ENCODE measurements at places on chromosomes 5 and 9. TPM values are rescaled to one million over a fixed set of nuclear protein-coding genes. Genes with fewer than 3 reads are reported as not detected.

Gene LCN1
- total RNA-seq, result not detected

Gene CSNK1G3
- total RNA-seq, result 11.3 TPM

DNA sequence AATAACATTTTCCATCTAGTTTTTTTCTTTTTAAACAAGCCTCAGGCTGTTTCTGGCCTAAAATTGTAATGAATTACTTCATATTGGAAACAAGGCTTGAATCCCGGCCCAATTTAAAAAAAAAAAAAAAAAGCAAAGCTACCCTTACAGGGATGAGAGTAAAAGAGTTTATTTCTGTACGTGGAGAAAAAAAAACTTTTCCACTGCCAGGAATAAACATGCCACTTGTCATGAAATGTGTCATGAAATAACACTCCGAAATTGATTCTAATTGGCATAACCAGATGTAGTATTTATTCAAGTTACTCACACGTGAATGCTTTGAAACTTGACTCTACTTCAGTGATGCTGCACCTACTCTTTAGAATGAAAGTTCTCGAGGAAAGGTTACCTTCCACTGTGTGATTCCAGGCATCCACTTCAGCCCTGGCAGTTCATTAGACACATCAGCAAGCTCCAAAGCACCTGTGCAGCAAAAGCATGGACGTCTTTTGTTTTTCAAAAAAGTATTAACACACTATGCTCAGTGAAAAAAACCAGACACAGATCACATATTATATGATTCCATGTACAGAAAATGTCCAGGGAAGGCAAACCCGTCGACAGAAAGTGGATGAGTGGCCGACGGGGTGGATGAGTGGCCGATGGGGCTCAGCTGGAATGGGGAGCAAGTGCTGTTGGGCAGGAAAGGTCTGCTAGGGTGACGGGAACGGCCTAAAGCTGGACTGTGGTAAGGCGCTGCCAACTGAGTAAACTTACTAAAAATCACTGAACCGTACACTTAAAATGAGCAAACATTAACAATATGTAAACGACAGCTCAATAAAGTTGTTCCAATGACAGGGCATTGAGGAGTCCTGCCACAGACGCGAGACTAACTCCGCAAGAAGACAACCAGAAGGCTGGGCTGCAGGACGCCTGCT lies 21.2 kb downstream of the NSUN2 start:
- H3K4me1 ChIP-seq, result peaks cover 7% of the 10 kb centered on the region
- no peak for DNase-seq
- no peak overlapping the region for H3K4me3 ChIP-seq
- H3K36me3 ChIP-seq, result peaks cover 100% of the 10 kb centered on the region
- no peaks in the 10 kb centered on the region for H3K27me3 ChIP-seq
- no peak overlapping the region for H3K27ac ChIP-seq

DNA sequence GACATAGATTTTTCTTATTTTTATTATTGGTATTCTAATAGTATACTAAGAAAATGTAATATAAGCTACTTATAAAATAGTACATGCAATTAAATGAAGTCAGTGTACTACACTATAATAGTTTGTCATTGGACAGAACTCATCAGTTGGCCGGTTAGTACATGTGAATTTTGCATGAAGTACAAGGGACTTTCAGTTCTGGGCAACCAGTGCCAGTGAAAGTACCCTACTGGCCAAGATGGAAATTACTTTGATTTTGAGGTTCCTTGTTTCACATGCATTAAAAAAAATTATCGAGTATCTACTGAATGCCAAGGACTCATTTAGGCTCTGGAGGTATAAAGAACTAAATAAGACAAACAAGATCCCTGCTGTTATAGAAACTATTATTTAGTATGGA lies 213.4 kb upstream of the ELL2 start:
- no peak overlapping the region for H3K27ac ChIP-seq
- H3K4me3 ChIP-seq, result no peak overlapping the region
- H3K36me3 ChIP-seq, result no peaks in the 10 kb centered on the region
- DNase-seq, result no peak
- H3K4me1 ChIP-seq, result no peaks in the 10 kb centered on the region

DNA sequence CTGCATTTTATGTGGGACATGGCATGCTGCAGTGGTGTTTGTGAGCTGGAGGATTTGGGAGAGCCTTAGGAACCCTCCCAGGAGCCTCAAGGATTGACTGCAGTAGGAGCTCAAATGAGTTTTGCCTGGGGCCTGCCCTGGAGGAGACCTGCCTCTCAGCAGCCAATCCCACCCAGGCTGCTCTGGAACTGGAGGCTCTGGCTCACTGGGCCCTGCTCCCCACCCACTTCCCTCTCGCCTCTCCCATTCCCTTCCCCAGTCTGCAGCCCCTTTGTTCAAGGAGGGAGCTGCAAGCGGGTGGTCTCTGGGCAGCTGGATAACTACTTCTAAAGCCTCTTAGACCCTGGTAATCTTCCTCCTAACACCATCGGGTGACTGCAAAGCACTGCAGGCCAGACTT lies 24.2 kb downstream of the KCNIP1 start:
- H3K4me1 ChIP-seq, result no peaks in the 10 kb centered on the region
- no peak overlapping the region for H3K27ac ChIP-seq
- no peak overlapping the region for H3K4me3 ChIP-seq
- no peaks in the 10 kb centered on the region for H3K27me3 ChIP-seq

DNA sequence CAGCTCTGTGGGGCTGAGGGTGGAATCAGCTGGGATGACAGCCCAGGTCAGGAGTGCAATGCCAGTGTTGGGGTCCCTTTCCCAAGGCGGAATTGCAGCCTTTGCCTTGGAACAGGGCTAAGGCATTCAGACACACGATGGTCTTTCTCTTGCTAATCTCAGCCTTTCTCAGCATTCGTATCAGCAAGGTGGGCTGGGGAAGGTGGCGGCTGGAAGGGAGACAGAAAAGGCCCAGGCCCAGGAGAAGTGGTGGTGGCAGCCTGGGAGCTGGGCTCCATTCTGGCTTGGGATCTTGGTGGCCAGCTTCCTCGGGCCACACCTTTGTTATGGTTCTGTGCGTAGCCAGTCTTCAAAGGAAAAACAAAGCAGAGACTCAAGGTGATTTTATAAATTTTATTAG lies 1.1 kb upstream of the ARHGEF28 start:
- H3K27ac ChIP-seq, result peak overlapping the region; percentile 61
- peak overlapping the region; percentile 79 for H3K4me3 ChIP-seq
- H3K36me3 ChIP-seq, result no peaks in the 10 kb centered on the region
- peaks cover 5% of the 10 kb centered on the region for H3K4me1 ChIP-seq
- no peak for DNase-seq
